NCI-H748 treated with DMSO at 0.1 percent for 48 hours (cell line): ENCODE measurements at places on chromosomes 1 and 21.

GRCh38 chr1:20483833-20484518 lies 2.0 kb downstream of the CAMK2N1 start:
- no peak for DNase-seq

GRCh38 chr1:24201941-24202440 lies 14.9 kb upstream of the IFNLR1 start:
- peak; percentile 45 for DNase-seq

DNA sequence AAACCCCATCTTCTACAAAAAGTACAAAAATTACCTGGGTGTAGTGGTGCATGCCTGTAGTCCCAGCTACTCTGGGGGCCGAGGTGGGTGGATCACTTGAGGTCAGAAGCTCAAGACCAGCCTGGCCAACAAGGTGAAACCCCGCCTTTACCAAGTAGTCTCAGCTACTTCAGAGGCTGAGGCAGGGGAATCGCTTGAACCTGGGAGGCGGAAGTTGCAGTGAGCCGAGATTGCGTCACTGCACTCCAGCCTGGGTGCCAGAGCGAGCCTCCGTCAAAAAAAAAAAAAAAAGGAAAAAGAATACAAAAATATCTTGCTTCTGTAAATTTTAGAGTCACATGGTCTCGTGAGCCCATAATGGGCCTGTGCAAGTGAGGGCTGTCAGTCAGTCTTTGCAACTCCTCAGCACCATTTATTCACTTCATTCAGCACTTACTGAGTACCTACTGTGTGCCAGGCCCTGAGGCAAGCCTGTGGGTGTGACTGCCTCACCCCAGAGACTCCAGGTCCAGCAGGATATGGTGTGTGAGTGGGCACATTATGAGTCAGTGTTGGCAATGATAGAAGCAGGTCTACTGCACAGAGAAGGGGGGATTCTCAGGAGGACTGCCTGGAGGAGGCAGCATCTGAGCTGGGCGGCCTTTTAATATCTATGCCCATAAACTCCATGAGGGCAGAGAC lies 46.8 kb upstream of the TARDBP start:
- no peak for DNase-seq

DNA sequence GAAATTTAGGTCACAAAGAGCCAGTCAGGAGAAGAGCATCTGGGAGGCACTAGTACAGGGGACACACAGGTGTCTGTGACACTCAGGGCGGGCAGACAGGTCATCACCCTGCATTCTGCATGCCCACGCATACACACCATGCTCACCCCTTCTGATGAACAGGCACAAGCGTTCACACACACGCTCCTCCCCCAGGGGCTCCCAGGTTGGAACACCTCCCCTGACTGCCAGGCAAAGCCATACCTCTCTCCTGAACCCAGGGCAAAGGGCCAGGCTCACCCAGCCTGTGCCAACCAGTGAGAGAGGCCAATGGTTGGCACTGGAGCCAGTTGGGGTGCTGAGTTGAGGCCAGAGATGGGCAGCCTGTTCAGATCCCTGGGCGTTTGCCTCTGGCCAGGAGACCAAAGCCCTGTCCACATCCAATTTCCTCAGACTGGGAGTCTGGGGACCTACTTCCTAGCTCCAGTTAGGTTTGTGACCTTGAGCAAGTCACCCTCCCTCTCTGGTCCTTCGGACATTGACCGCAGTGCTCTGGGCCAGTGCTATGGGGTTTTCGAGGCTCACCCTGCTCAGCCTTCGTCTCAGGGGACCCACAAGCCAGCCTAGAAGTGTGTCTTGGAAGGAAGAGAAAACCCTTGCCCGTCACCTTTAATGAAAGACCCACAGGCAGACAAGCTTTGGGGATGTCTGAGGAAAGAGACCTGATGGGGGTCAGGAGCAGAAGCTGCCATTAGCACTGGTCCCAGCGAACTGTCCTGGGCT lies 5.8 kb upstream of the LAD1 start:
- DNase-seq: no peak

DNA sequence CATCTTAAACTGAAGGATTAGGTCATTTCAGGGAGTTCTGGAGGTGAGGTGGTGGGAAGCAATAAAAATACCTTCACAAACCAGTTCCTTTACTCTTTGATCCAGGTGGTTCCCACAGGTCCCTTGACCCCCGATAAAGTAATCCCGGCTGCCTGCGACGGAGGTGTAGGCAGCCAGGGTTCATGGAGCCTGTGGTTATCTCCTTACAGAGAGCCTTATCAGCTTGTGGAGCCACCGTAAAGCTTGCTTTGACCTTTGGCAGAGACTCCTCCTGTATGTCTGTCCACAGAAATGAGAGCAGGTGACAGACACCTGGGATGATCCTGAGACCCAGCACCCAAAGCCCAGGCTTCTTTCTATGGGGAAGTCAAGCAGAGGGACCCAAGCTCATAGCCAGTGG lies 243.4 kb downstream of the KIF26B start:
- DNase-seq: no peak

- DNase-seq: no peak
Measured at GRCh38 chr1:79760531-79760930, 754.0 kb upstream of the ADGRL4 start.

- DNase-seq: no peak
Measured at GRCh38 chr1:21924503-21925005, 12.6 kb downstream of the HSPG2 start.

DNA sequence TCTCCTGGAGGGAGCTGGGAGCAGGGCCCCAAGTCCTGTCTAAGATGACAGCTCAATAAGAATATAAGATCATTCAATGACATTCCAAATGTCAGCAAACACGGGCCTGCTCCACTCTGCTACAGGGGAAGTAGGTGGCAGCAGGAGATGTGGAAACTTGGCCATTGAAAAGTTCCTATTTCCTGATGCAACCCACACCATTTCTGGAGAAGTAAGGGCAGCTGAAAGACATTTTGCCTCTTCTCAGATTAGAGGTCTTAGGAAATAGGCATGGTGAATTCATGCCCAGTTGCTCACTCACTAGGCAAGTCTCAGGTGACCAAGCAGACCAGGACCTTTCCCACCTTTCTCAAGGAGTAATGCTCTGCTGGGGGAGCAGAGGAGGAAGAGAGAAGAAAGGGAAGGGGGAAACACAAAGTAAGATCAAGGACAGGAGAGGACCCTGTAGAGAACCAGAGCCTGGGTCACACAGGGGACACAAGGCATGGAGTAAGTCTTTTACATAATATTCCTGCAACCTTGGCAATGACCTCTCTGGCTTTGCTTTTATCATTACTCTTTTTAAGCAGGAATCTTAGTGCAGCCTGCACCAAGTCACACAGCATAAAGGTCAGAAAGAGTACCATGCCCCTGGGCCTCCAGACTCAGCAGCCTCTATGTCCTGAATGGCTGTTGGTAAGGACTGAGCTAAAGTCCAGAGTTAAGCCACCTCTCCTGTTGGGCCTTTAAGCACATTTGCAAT lies 68.9 kb downstream of the DMAP1 start:
- no peak for DNase-seq

GRCh38 chr1:202681736-202682420 lies 28.4 kb downstream of the SYT2 start:
- no peak for DNase-seq

GRCh38 chr21:18985584-18985983 lies 582.0 kb upstream of the TMPRSS15 start:
- DNase-seq: no peak

DNA sequence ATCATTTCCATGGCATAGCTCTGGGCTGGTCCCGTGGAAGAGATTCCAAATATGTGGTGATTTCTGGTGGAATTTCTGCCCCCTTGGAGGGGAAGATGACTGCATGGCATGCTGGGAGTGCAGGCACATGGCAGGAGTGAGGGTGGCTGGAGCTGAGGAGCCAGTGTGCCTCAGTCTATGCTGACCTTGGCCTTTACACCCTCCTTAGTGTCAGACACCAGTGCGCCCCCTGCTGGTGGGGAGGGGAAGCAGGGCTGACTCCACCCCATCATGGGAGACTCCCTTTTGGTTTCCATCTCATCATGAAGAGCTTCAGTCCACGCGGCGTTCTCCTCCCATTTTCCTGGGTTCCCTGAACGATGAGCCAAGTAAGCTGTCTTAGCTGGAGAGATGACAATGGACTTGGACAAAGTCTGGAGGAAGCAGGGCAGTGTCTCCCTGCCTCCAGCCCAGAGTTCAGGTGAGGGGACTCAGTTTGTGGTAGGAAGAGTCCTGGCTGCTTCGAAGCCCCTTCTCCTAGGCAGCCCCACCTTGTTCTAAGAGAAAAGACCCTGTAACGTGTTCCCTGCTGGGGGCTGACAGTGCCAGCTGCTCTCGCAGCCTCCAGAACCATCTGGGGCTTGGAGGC lies 10.3 kb downstream of the ALX3 start:
- DNase-seq: no peak

GRCh38 chr1:151340870-151341754 lies 5.9 kb downstream of the RFX5 start:
- peak; percentile 80 for DNase-seq

DNA sequence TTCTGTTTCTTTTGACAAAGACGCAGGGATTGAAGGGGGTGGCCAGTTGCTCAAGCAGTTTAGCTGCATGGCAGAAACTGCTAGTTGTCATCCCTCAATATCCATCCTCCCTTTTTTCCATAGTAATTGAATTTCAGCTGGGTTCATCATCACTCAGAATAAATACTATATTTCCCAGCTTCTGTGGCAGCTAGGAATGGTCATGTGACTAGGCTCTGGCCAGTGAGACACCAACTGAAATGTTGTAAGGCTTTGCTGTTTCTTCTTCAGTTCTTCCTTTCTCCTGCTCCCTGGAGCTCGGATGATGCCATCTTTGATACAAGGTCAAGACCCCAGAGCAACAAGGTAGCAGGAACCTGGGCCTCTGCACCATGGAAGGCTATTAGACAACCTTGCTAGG lies 61.0 kb downstream of the TMCO4 start:
- DNase-seq: no peak

DNA sequence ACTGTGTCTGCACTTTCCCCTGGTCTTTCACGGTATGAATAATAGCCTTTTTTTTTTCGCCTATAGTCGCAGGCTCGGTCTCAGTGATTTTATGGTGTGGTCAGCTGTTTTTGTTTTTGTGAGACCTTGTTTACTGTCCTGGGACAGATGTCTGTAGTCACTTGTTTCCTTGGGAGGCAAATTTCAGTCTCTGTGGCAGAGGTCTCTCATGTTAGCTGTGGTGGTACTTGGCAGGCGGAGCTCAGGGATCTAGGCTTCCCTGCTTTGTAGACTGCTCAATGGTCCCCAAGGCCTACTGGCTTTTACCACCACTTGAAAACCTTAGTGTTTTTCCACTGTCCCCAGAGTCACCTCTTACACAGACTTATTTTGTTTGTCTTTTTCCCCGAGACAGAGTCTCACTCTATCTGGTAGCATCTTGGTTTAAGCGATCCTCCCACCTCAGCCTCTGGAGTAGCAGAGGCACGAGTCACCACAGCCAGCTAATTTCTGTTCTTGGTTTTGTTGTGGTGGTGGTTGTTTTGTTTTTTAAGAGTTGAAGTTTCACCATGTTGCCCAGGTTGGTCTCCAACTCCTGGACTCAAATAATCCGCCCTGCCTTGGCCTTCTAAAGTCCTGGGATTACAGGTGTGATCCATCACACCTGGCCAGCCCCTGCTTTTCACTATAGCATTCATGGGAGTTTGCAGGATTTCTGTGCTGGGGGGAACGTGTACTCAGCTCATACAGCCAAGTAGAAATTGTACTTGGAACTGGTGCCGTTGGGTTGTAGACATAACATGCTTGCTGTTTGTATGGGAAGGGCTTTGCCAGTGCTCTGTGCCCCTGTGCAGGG lies 10.3 kb downstream of the RNU1-2 start:
- no peak for DNase-seq

- no peak for DNase-seq
Measured at GRCh38 chr21:31298618-31299269, 45.3 kb downstream of the TIAM1 start.

- DNase-seq: no peak
Measured at GRCh38 chr21:36250423-36251075, 69.4 kb upstream of the MORC3 start.

- DNase-seq: peak; percentile 52
Measured at GRCh38 chr1:24501371-24502064, 1.1 kb upstream of the RCAN3 start.

- no peak for DNase-seq
Measured at GRCh38 chr1:163076044-163076443, 6.9 kb downstream of the RGS4 start.

DNA sequence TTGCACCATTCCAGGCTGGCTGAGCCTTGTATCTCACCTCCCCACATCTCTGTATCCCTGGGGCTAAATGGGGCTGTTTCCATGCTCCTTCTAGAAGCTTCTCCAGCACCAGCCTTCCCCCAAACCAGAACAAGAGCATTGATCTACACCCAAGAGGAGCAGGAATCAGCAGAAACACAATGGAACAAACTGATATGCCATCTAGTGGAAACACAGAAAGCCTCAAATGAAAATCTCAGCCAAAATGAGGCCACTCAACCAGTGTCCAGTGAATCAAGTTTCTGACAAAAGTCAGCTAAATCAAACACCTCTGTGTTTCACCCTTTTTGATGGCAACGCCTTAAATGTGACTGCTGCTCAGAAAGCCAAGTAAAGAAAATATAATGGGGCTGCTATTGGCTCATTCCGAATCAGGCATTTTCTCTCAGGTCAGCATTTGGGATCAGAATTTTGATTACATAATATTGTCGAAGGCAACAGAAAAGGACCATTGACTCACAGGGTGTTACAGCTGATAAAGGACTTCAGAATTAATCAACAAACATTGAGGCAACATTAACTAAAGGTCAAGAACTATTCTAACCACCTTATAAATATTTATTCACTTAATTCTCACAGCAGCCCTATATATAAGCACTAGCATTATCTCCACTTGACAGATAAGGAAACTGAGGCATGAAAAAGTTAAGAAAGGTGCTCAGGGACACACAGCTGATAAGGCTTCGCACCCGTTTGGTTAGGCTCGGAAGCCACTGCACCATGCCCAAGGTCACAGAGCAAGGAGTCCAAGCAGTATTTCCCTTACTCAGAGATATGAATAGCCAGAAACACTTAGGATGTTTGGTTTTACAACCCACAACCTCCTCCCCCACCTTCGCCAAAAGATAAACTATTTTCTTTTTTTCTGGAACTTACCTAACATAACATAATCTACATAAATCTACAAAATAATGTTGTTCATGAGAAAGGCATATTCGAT lies 85.8 kb upstream of the KCNJ15 start:
- no peak for DNase-seq

GRCh38 chr1:9842781-9843575 lies 19.2 kb upstream of the CLSTN1 start:
- no peak for DNase-seq

GRCh38 chr1:164633997-164634396 lies 75.0 kb downstream of the PBX1 start:
- DNase-seq: no peak

- no peak for DNase-seq
Measured at GRCh38 chr21:17900990-17901385, 81.8 kb upstream of the C21orf91 start.
